ENCODE measurements at places on chromosomes 2 and 18.
A peak's percentile ranks its signal among the peaks of the same experiment; 100 is the strongest.

- DNase-seq, result no peak
Observed at GRCh38 chr18:50898919-50899318, 20.0 kb downstream of the ME2 start.

DNA sequence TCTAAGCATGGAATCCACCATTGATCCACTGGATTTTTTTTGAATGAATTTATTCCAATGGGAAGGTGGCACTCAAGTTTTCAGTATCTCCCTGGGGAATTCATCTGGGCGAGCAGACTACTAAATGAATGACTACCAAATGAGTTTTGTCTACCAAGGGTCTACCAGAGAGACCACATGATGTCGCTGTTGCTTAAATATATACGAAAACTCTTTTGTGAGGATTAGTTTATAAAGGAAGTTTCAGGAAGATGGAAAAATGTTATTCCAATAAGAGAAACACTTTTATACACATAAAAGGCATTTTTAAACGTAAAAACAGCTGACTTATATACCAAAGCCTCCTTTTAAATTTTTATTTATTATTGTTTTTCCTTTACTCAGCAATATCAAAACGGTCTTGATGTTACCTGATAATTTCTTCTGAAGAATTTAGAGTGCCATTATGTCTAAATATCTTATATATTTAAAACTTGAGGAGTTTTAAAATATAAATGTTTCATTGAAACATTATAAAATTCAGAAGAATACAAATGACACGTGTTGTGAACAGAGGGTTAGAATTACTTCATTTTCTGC, 139.7 kb downstream of the HRH4 start:
- peak; percentile 21 for DNase-seq

- DNase-seq, result no peak
Observed at GRCh38 chr2:217918308-217919024, 84.3 kb downstream of the TNS1 start.

DNA sequence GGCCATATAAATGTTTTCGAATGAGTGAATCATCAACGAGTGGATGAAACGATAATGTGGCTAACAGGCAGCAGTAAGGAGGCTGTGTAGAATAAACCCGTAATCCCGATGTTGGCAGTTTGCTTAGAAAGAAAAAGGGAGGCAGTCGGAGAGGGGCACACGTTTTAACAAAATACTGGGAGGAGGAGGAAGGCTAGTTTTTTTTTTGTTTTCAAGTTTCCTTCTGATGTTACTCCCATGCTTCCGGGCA, 476 bp upstream of the MSH2 start:
- no peak for DNase-seq

GRCh38 chr2:168649562-168649961, 152.9 kb upstream of the NOSTRIN start:
- DNase-seq, result no peak

- DNase-seq, result no peak
Observed at GRCh38 chr2:128180031-128180430, 89.0 kb downstream of the UGGT1 start.

DNA sequence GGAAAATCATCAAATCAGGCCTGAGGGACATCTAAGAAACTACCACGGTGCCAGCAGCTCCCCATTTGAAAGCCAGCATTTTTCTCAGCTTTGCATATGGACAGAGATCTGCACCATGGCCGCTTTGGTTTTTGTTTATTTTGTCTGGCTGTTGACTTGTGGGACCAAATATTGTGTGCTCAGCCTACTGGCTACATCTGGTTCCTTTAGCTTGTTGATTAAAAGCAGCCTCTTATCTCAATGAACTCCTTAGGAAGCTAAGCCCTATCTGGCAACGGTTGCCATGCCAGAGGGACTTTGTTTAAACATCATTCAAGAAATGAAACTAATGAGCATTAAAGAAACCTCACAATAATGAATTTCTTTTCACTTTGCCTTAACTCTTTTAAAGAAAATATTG, 32.4 kb upstream of the CCDC150 start:
- DNase-seq, result no peak

DNA sequence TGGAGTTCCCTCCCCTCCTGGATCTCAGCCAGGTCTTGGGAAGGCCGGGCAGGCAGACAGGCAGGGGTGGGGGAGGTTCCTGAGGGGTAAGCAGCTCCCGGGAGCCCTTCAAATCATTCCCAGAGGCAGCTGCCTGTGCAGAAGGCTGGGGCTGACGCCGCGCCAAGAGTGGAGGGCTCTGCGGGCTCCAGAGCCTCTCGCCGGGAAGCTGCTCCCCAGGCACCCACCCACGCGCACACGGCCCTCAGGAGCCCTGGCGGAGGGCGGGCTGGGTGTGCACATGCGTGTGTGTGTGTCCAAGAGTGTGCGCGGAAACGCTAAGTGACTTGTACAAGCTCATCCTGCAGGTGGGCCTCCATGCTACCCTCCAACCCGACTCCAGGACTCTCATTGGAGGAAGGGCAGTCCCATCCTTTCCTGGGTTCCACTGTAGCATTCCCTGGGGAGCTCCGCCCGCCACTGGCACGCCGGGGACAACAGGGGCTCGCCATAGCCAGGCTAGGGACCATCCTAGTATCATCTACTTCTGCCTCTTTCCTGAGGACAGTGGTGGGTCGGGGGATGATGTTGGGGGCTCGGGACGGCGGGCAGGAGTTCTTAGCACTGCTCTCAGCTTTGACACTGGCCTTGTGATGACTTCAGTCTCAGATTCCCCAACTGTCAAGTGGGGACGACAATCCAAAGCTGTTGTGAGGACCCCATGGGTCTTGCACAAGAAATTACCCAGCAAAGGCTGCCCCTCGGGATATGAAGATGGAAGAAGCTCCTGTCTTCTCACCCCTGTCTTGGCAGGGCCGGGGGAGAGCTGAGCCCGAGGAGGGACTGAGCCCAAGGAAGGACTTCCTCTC, 50.3 kb downstream of the INHBB start:
- peak; percentile 3 for DNase-seq

GRCh38 chr2:33897741-33898140, 298.6 kb upstream of the FAM98A start:
- DNase-seq, result no peak

DNA sequence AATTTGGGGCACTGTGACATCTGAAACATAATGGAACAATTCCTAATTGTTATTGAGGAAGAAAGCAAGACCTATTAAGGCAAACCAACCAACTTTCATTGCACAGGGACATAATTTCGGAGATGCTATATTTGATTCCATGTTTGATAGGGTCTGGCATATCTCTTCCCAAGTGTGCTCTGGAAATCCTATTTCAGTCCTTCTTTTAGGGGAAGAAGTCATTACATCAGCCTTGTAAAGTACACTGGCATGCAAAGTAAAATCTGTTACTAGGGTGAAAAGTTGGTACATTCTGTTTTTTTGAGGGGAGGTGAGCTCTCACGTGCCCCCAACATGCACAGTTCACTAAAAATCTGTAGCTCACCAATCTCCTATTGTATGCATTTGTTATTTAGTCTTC, 172.4 kb downstream of the SLC8A1 start:
- DNase-seq, result no peak

- DNase-seq, result no peak
Observed at GRCh38 chr2:194999771-195000170, 657.3 kb upstream of the SLC39A10 start.

- no peak for DNase-seq
Observed at GRCh38 chr2:70746094-70746974, 21.7 kb downstream of the ADD2 start.

GRCh38 chr18:49029628-49030027, 78.9 kb upstream of the SMAD7 start:
- DNase-seq, result no peak

GRCh38 chr2:109736177-109736827, 57.8 kb upstream of the RGPD5 start:
- no peak for DNase-seq

DNA sequence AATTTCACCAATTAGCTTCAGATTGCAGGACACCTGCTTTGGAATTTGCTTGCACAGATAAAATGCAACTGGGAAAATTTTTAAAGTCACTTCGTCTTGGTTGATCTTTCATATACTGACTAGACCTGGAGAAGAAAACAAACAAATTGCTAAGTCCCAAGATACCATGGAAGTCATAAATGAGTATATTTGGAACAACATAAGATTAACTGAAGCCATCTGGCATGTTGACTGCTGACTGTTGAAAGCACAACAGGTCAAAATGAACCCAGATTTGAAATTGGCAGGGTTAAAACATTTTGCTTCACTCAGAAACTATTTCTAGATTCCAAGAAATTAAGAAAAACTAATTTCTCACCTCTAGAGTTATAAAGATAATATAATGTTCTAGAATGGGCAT, 470.7 kb downstream of the LPIN1 start:
- no peak for DNase-seq

DNA sequence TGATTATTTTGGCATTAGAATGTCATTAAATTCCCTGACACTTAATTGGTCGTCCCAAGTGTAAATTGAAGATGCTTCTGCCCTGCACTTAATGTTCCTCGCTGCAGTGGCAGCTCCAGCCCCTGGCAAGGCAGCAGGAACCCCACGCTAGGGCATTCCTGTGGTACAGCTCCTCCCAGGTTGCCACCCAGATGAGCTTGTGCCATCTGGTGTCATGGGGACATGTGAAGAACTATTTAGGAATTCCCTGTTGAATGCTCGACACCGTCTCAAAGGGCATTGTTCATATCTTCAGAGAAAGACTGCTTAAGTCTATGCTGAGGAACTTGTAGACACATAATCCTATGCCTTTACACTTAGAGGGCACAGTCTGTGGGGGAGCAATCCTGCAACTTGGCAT, 38.9 kb downstream of the BCL2L11 start:
- DNase-seq, result no peak

- DNase-seq, result no peak
Observed at GRCh38 chr18:50439460-50440015, 64.7 kb downstream of the SKA1 start.

DNA sequence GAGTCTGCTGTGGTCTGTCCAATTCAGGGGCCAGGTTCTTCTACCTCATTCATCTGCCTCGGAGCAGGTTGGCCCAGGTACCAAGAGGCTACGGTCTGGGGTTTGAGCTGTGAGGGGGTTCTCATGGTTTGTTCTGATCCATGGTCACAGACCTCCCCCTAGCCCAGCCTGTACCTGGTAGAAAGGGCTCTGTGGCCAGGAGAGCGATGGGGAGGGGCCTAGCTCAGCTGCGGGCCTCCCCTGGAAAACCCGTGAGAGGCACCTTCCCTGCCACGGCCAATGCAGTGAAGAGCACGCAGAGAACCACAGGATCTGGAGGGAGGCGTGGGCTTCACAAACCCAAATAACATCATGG, 19.6 kb upstream of the ALLC start:
- DNase-seq, result no peak

GRCh38 chr2:67294218-67294617, 102.9 kb upstream of the ETAA1 start:
- no peak for DNase-seq

- DNase-seq, result no peak
Observed at GRCh38 chr2:232779934-232780333, 3.6 kb upstream of the KCNJ13 start.

DNA sequence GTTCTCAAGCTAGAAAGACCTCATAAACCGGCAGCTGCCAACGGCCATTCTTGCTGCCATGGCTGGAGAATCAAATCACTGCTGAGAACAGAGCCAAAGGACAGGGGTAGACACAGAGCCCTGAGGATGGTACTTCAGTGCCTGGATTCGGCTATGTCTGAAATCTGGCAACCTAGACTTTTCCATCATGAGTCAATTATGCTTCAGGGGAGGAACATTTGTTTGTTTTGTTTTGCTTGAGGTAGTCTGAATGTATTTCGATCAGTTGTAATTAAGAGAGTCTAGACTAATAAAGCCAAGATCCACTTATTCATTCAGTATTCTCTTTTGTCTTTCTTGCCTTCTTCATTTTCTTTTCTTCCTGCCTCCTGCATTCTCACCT, 122.8 kb upstream of the SH3BP4 start:
- no peak for DNase-seq

- DNase-seq, result peak; percentile 18
Observed at GRCh38 chr2:145692971-145693478, 1173.1 kb upstream of the ZEB2 start.

GRCh38 chr2:221245772-221246171, 326.3 kb downstream of the EPHA4 start:
- no peak for DNase-seq

- DNase-seq, result no peak
Observed at GRCh38 chr2:223058952-223059716, 7.1 kb downstream of the KCNE4 start.

DNA sequence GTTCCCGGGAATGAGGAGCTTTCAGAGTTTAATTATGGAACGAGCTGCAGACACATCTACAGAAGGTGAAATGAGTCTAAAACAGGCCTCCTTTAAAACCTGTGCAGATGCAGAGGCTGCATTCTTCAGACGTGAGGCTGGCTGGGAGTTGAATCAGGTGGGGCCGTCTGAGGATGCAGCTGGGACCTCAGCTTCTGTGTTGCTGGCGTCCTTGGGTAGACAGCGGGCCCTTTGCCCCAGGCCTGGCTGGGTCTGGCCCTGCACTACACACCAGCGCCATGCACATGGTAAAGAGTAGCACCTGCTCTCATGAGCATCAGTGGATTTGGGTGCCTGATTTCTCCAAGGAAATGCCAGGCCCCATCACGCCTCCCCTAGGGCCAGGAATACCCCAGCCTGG, 67.3 kb downstream of the TMEM18 start:
- DNase-seq, result no peak

- no peak for DNase-seq
Observed at GRCh38 chr18:6437937-6438818, 23.5 kb upstream of the L3MBTL4 start.

GRCh38 chr2:213934560-213934959, 476.3 kb upstream of the VWC2L start:
- DNase-seq, result no peak

GRCh38 chr18:3540805-3541548, 91.0 kb downstream of the TGIF1 start:
- DNase-seq, result no peak

- DNase-seq, result no peak
Observed at GRCh38 chr2:135573620-135574019, 42.3 kb downstream of the R3HDM1 start.

DNA sequence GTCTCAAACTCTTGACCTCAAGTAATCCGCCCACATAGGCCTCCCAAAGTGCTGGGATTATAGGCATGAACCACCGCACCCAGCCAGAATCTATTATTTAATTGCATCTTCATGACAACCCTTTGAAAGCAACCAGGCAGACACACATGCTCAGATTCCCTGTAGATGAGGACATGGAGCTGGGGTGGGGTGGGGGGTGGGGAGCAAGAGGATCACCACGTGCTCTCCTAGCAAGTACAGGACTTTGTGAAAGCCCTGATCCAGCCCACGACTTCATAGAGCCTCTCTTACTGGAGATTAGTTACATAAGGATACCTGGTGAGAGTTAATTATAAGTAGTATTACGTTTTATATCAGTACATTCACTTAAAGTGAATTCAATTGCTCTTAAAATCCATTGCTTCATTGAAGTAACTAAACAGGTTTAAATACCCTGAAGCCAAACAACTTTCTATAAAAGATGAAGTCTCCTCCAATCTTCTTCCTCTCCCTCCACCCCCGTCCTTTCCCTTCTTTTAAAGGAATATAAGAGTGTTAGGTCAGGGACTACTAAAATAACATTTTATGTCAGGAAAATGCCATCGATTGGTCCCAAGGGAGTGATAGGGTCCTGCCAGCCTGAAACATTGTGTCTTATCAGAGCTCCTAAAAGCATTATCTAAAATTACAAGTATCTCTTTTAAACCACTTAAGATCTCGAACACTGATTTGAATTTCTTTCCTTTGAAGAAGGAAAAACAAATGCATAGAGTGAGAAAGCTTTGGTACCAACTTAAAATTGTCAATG, 123.9 kb downstream of the EPHA4 start:
- no peak for DNase-seq

GRCh38 chr2:227310756-227311110, 14.3 kb upstream of the MFF start:
- DNase-seq, result no peak
